ENCODE measurements at places on chromosomes 4 and X. TPM values are rescaled to one million over a fixed set of nuclear protein-coding genes. Genes with fewer than 3 reads are reported as not detected.

DNA sequence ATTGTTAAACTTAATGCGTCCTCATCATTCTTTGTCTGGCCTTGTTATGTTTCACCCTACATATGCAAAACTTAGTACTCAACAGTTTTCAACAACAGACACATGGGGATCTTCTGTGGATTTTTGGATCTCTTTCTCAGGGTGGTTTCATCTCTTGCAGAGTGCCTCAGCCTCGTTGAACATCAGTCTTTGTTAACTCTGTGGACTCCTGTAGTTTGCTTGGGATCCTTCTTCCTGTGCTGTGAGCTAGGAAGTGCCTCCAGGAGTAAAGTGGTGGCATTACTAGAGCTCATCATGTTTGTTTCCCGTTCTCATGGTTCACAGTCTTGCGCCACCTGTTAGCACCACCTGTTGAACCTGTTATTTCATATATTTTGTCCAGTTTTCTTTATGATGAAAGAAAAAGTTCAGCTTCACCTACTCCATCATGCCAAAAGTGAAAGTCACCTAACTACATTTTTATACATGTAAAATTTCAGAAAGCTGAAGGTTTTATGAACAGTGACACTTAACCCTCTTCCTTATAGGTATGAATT is 27.5 kb upstream of the NDUFC1 start:
- no peak for DNase-seq

- DNase-seq: no peak
Measured at GRCh38 chr4:103012551-103012950, 7.0 kb downstream of the SLC9B1 start.

GRCh38 chrX:143853488-143853887 is 30.4 kb upstream of the UBE2NL start:
- DNase-seq: no peak

DNA sequence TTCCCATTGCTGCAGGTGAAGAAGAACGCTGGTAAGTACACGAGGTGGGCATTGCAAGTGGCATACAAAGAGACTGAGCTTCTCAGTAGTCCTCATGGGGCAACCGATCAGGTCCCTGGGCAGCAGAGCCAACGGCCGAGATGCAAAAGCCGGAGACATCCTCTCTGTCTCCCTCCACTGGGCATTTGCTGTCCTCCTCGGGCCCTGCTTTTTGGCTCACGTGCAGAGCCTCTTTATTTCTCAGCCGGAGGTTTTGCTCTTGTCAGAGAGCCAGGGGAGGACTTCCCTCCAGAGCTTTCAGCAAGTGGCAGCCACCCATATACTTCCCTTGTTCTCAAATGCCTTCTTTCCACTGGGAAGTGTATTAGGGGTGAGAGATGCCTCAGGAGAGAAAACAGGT is 18.0 kb downstream of the STARD8 start:
- no peak for DNase-seq

- DNase-seq: no peak
Measured at GRCh38 chr4:62288808-62289541, 1088.8 kb downstream of the ADGRL3 start.

IL2RG gene
- total RNA-seq: 27.7 TPM

CNKSR2 gene
- 4.2 TPM for total RNA-seq

CFI gene
- 38.6 TPM for total RNA-seq

UFSP2 gene
- total RNA-seq: 22.3 TPM

HSPA4L gene
- 1.3 TPM for total RNA-seq
